ENCODE measurements at places on chromosomes 16 and 17. TPM values are rescaled to one million over a fixed set of nuclear protein-coding genes. Genes with fewer than 3 reads are reported as not detected.
A peak's percentile ranks its signal among the peaks of the same experiment; 100 is the strongest.

DNA sequence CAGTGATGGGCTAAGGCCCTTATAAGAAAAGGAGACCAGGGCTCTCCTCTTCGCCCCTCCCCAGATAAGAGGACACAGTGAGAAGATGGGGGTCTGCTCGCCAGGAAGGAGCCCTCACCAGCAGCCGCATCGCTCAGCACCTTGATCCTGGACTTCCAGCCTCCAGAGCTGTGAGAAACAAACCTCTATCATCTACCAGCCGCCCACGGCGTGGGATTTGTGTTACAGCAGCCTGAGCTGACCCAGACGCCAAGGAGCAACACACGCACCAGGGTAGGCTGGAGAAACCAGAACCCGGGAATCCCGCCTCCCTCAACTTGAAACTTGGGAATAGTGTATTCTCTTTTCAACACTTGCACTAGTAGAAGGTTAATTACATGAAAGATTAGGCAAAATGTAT, 4.2 kb upstream of the ZG16B start:
- no peaks in the 10 kb centered on the region for H3K27me3 ChIP-seq
- H3K4me3 ChIP-seq: no peak overlapping the region
- no peaks in the 10 kb centered on the region for H3K36me3 ChIP-seq
- no peaks in the 10 kb centered on the region for H3K4me1 ChIP-seq
- no peak for DNase-seq

CD7 gene
- total RNA-seq: not detected

DNA sequence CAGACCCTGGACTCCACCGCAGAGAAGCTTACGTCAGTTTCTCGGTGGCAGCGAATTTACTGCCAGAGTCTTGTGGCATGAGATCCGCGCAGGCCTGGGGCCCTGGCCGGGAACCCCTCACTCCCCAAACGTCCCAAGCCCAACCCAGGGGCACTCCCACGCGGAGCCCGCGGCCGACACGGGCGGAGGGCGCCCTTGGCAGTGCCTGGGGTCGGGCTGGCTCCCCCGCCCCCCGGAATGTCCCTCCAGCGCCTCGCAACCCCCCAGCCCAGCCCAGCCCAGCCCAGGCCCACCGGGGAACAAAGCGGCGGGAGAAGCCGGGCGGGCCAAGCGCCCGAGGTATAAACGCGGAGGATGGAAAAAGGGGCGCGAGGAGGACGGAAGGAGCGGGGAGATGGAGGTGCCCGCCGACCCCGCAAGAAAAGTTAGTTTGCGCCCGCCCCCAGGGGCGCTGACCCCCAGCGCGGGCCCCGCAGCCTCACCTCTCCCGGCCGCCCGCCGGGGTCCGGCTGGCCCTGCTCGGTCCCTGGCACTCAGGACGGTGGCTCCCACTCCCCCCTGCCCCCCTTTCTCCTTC, 330 bp downstream of the CASKIN2 start:
- peak overlapping the region; percentile 50 for H3K4me3 ChIP-seq
- no peaks in the 10 kb centered on the region for H3K27me3 ChIP-seq
- no peaks in the 10 kb centered on the region for H3K36me3 ChIP-seq
- peak overlapping the region; percentile 59 for H3K27ac ChIP-seq
- DNase-seq: no peak

- no peaks in the 10 kb centered on the region for H3K4me1 ChIP-seq
- peak; percentile 86 for DNase-seq
- peak within 1 kb of the TSS; percentile 26 for H3K4me3 ChIP-seq
- H3K36me3 ChIP-seq: no peaks in the 10 kb centered on the region
Measured at GRCh38 chr17:6831661-6832263, at the start of gene TEKT1. Gene TEKT1 (minus strand): TSS chr17:6831729. CDS start chr17:6830376, 1,353 bp downstream.

- no peaks in the 10 kb centered on the region for H3K36me3 ChIP-seq
- DNase-seq: peak; percentile 53
- H3K27ac ChIP-seq: no peak overlapping the region
- no peak overlapping the region for H3K4me3 ChIP-seq
- H3K4me1 ChIP-seq: no peaks in the 10 kb centered on the region
Measured at GRCh38 chr16:29675811-29676643, 3.0 kb upstream of the QPRT start.

DNA sequence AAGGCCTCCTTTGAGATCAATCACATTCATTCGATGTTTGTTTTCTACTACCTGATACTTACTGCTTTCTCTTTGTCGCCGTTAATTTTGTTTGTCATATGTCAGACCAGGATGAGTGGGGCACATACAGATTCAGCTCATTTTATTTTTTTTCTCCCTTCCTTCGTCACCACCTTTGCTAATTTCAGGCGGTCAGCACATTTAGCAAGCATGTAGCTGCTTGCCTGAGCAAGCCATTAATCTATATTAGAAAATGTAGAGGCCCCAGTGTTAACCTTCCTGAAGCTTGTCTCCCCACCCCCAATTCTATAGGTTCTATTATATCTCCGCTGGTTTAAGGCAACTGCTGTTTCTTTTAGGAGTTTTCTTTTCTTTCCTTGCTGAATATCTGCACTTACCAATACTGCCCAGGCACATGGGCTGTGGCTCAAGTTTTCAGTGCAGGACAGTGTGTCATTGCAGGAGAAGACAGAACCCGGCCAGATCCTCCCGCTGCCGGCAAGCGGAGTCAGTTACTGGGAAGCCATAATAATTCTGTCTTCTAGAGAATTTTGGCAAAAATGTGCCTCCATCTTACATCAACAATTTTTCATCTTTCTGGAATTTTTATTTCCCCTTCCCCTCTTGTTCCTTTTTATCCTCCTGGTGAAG, 714.3 kb downstream of the WWOX start:
- no peak for DNase-seq
- no peak overlapping the region for H3K27ac ChIP-seq
- H3K4me3 ChIP-seq: no peak overlapping the region
- H3K4me1 ChIP-seq: no peaks in the 10 kb centered on the region
- H3K27me3 ChIP-seq: no peaks in the 10 kb centered on the region
- H3K36me3 ChIP-seq: no peaks in the 10 kb centered on the region
